Cardiac fibroblast (primary cell): ENCODE measurements at places on chromosomes 3 and 15.

DNA sequence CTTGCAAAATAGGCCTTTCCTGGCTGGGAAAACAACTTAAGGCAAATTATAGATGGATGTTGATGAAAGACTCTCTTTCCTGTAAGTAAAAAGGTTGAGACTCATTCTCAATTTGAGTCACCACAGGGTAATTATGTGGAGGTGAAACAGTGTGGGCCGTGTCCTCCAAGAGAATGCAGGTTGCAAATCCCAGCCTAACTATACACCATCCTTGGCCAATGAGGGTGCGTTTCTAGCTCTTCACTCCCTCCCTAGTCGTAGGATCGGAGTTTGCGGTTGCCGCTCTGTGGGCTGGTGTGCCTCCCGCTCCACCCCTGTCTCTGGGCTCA lies 259.9 kb downstream of the PLCL2 start:
- no peak for DNase-seq

- DNase-seq: no peak
Measured at GRCh38 chr3:133461291-133461690, 61.4 kb downstream of the BFSP2 start.

- no peak for DNase-seq
Measured at GRCh38 chr15:72201391-72201921, 3.9 kb upstream of the GRAMD2A start.

DNA sequence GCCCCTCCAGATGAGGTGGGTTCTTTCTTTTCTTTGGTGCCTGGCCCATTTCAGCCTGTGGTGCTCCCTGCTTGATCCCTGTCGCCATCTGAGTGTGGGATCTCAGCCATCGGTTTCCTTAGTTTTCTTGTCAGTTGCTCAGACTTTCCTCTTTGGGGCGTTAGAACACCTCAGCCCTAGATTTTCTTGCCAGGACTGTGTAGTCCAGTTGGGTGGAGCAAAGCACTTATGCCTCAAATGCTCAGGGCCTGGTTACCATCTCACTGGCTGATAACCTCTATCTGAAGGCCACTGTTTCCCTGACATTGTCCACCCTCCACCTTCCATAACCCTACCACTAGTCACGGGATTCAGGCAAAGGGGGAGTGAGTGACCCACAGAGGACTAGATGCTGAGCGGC lies 208.7 kb upstream of the BHLHE40 start:
- DNase-seq: no peak

DNA sequence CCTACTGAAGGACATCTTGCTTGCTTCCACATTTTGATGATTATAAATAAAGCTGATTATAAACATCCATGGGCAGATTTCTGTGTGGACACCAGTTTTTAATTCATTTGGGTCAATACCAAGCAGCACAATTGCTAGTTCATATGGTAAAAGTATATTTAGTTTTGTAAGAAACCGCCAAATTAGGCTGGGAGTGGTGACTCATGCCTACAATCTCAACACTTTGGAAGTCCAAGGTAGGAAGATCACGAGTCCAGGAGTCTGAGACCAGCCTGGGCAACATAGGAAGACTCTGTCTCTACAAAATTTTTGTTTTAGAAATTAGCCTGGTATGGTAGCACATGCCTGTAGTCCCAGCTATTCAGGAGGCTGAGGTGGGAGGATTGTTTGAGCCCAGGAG lies 52.6 kb upstream of the ABHD2 start:
- DNase-seq: no peak

- DNase-seq: no peak
Measured at GRCh38 chr3:122001892-122002291, 20.2 kb downstream of the ILDR1 start.

- no peak for DNase-seq
Measured at GRCh38 chr3:170918715-170919114, 10.3 kb upstream of the EIF5A2 start.

DNA sequence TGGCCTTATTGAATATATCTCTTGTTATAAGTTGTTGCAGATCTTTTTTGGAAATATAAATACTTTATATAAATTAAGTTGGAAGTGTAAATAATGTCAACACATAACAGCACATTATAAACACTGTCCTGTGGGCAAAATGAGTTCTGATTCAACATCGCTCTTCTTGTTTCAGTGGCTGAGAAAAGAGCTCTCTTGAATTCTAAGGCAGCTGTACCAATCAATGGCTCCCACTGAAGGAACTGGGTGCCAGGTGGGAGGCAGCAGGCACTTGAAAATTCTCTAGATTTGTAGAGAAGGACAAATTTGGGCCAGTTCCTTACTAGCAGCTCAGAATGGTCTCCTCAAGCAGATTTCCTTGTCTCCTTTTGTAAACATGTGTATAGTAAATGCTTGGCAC lies 45.6 kb downstream of the CHST2 start:
- DNase-seq: no peak
